Inflammatory macrophage treated with lipopolysaccharide for 1 hour (primary cell): ENCODE measurements at places on chromosomes 7 and 10.

GRCh38 chr7:2405601-2406345 is 2.4 kb downstream of the CHST12 start:
- no peak for DNase-seq

DNA sequence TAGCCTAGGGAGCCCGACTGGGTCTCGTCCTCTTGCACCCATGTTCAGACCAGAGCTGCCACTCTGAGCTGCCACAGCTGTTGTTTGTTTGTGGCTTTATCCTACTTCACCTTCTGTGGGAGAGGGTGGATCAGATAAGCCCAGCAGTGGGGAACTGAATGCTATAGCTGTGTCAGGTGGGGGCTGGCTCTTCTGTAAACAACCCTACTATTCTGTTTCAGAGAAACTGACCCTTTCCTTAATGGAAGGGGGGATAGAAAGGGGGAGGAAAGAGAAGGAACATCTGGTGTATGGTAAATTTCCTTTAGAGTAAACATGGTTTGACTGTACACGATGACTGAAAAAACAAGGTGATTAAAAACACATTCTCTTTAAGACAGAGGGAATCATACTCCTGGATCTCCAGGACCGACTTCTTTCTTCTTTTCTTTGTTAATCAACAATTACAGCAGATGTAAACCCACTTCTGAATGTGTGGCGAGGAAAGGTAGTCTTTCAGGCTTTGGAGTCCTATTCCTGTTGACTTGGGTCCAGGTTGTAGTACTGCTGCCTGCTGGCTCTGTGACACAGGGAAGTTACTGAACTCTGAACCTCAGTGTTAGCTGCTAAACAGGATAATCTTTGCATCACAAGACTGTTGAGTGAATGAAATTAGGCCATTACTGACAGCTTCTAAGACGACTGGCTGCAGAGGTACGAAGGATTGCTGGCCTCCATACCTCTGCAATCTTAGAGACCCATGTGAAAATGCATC is 6.0 kb downstream of the PRXL2A start:
- DNase-seq, result no peak

DNA sequence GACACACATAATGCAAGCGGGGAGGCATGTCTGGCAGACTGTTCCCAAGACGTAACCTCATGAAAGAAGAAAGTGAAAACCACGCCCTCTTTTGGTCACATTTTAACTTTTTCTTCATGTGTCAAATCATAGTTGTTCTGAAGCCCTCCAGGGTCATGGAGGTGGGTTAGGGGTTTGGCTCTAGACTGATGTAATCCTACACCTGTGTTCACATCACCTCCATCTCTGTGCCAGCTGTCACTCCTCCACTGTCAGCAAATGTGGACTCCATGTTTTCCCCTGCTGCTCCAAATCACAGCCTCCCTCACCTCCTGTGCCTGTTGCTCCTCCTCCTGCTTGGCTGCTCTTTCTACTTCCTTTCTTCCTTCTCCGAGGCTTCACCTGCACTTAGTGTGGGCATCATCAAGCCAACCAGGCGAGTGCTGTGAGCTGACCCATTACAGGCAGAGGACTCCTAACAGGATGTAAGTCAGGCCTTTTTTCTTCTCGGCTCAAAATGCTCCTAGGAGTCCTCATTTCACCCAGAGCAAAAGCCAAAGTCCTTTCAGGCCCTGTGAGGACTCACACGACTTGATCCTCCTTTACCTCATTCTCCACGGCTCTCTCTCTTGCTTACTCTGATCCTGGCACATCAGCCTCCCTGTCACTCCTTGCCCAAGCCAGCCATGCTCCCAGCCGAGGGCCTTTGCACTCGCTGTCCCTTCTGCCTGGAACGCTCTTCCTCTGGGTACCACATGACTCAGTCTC is 66.4 kb upstream of the IFRD1 start:
- no peak for DNase-seq

DNA sequence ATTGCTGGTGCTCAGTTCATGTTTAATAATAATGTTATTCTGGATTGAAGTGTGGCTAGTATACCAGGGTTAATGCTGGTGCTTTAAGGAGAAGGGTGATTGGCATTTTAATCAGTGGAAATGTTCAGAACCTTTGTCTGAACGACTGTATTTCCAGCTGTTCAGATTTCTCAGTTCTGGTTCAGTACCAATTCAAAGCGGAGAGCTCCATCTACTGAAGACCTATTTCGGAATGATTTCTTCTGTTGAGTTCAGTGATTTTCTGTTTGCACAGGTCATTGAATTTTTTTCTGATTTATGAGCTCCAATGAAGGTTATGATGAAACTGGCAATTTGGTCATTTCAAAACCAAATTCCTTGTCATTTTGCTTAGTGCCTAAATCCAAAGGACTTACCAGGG is 160.1 kb downstream of the EXOC4 start:
- DNase-seq, result no peak

- no peak for DNase-seq
These were observed 10.2 kb downstream of the KAZALD1 start for GRCh38 chr10:101071885-101072433.

DNA sequence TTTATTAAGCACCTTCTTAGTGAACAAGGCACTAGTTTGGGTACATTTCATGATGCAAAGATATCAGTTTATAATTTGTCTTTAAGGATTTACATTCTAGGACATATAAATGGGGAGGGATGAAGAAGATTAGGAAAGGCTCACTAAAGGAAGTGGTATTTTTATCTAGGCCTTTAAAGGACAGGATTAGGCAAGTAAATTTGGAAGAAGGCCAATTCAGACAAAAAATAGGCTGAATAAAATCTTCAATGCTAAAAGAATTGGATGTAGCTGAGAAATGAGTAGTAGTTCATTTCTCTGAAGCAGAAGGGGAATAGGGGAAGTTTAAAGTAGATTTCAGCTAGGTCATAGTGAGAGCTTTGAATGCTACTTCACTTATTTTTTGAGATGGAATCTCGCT is 4.8 kb upstream of the FAM24B start:
- no peak for DNase-seq

DNA sequence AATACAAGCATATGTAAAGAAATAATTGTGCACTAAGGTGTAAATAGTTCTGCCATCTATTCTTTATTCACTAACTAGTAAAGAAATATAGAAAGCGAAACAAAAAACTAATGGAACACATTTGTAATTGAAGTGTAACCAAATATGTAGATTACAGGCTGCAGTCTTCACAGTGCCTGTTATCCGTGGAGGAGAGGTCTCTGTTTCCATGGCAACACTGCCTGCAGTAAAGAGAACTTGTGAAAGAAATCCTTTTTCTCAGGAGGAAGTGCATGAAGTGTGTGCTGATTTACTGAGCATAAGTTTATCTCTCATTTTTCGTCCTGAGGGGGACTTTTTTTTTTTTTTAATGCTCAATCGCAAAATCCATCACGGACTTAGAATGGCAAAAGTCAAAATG is 102.5 kb downstream of the APBB1IP start:
- DNase-seq, result no peak

DNA sequence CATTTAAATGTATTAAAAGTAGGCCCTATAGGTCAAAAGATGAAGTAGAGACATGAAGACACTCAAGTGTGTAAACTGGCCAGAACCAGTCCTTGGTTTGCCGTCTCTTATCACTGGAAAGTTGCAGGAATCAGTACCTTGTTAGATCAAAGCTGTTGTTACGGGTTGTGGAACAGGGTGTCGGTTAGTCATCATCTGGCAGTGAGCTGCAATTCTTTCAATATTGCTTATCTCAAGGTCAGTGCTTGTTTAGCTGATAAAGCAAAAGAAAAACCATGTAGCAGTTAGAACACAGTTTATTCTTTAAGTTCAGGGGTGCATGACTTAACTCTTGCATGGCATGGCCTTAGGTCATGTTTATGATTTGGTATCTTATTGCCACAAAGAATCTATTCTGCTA is 10.0 kb upstream of the SLC13A1 start:
- no peak for DNase-seq

- DNase-seq, result no peak
These were observed 156.3 kb downstream of the NEURL1 start for GRCh38 chr10:103649654-103650423.

DNA sequence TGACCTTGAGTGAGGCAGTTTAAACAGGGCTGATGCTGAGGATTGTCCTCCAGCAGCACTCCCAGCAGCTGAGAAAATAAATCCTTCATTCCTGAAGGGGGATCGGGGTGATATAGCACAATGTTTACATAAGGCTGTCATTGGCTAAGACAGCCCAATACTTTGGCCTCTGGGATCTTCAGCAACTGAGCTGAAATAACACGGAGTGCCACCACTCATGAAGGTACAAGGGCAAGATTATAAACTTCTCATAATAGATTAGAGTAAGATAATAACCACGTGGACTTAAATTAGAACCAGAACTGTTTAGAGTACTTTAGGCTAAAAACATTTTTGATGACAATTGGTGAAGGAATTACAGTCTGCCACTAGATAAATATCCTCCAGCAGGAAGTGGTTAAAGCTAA is 70.0 kb upstream of the PAPSS2 start:
- DNase-seq, result no peak

GRCh38 chr10:98135222-98135899 is 904 bp downstream of the R3HCC1L start:
- no peak for DNase-seq

- no peak for DNase-seq
These were observed 67.3 kb downstream of the APBB1IP start for GRCh38 chr10:26505491-26505890.

DNA sequence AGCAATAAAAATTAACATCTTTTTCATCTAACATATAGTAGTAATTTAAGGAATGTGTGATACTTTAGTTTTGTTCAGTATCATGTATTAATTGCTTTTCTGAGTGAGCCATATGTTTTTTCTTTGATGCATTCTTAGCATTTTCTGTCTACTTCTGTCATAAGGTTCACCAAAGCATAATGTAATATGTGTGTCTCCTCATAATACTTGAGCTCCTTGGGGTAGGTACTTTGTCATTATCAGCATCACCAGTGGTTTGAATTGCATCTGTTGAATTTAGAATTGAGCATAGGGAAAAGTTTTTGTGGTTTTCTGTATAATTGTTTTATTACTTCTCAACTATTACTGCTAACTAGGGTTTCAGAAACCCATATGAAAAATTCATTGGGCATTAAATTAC is 26.5 kb downstream of the VPS50 start:
- DNase-seq, result no peak

- peak; percentile 84 for DNase-seq
These were observed 16.2 kb upstream of the DLD start for GRCh38 chr7:107874605-107875446.

DNA sequence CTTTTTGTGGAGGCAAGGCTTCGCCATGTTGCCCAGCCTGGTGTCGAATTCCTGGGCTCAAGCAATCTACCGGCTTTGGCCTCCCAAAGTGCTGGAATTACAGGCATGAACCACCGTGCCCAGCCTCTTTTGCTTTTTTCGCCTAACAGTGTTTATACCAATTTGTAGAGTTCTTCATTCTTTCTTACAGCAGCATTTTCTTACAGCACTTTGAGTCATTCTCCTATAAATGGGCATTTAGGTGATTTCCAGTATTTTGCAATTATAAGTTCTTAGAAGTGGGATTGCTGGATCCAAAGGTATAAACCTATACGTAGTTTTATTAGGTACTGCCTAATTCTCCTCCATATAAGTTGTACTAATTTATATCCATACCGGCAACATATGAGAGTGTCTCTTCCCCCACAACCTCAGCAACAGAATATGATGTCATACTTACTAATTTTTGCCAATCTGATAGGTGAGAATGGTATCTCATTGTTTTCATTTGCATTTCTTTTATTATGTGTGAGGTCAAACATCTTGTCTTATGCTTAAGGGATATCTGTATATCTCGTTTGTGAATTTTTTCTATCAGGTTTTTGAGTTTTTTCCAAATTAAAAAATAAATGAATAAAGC is 39.1 kb downstream of the SUFU start:
- peak; percentile 60 for DNase-seq

- DNase-seq, result no peak
These were observed 24.5 kb downstream of the ZC3HAV1L start for GRCh38 chr7:139011373-139011772.

DNA sequence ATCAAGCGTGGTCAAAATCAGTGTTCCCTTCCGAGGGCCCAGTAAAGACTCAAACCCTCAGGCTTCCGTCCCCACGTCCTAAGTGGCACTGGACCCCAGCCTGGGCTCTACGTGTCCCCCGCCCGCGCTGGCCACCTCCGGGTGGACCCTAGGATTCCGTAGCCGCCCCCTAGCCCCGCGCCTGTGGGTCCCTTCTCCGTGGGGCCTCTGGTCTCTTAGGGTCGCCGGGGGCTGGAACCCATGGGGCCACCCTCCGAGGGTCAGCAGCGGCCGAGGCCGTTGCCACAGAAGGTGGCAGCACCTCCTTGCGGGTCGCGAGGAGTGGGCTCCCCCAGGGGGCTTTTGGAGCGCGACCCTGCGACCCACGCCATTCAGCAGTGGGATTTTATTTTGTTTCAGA is 170.5 kb upstream of the EEPD1 start:
- no peak for DNase-seq

DNA sequence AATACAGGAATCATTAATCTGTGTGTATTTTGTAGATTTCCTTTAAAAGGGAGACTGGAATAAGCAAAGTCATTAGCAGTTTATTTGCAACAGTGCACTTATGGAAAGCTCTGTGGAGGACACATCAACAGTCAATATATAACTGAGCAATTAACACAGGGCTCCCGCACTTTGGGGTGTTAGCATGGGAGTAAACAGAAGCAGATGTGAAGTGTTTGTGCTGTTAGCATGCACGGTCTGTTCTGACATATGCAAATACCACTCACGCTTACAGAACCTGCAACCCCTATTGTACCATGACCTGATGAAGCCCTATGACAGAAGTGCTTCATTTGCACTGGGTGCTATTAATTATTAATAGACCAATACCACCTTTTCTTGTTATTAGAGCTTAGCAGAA is 118.9 kb downstream of the PPP1R3A start:
- DNase-seq, result no peak

GRCh38 chr10:96910488-96911395 is 78.6 kb downstream of the LCOR start:
- no peak for DNase-seq

- no peak for DNase-seq
These were observed 116.0 kb upstream of the PDLIM1 start for GRCh38 chr10:95406651-95407280.

- DNase-seq, result no peak
These were observed 143.0 kb downstream of the CUBN start for GRCh38 chr10:16986406-16987205.

- DNase-seq, result no peak
These were observed 94.1 kb downstream of the COL13A1 start for GRCh38 chr10:69895759-69896158.

DNA sequence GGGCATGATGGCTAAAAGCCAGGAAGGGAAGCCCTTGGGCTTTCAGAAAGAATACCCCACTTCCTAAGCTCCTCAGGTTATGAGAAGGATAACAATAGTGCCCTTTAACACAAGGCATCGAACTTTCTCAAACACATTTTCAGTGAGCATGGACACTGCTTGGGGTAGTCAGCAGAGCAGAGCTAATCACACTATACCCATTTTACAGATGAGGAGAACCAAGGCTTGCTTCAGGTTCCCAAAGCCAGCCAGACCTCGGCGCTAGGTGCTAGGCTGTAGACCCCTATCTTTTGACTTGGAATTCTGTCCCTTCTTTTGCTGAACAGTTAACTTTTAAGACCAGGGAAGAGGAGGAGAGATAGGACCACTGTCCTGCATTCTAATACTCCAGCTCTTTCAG is 1.8 kb downstream of the NEURL1 start:
- DNase-seq, result no peak
